Uterus (tissue), 4 donors: ENCODE measurements at places on chromosomes 12 and 14. TPM values are rescaled to one million over a fixed set of nuclear protein-coding genes. Genes with fewer than 3 reads are reported as not detected.

The TMEM121 gene
- total RNA-seq: 42.1 TPM

The CLEC1B gene
- total RNA-seq: not detected

The OVCH1 gene
- 1.0 TPM for total RNA-seq

The ACRBP gene
- total RNA-seq: not detected

The ITGB7 gene
- total RNA-seq: 2.0 TPM

The CMKLR1 gene
- 13.3 TPM for total RNA-seq

The IL31 gene
- total RNA-seq: not detected

The GNB3 gene
- under 0.01 TPM for total RNA-seq

The PLEK2 gene
- total RNA-seq: not detected

The CRIP1 gene
- 64.7 TPM for total RNA-seq

The RNF10 gene
- 169 TPM for total RNA-seq

The TAS2R14 gene
- 0.26 TPM for total RNA-seq

The FRMD6 gene
- 199 TPM for total RNA-seq

The AQP6 gene
- total RNA-seq: not detected

The CLEC4E gene
- 11.2 TPM for total RNA-seq
